ENCODE measurements at places on chromosomes 11 and 22. TPM values are rescaled to one million over a fixed set of nuclear protein-coding genes. Genes with fewer than 3 reads are reported as not detected.

GRCh38 chr11:72524711-72525110 lies 90.4 kb upstream of the CLPB start:
- no peaks in the 10 kb centered on the region for H3K4me1 ChIP-seq
- H3K4me3 ChIP-seq: no peak overlapping the region
- no peaks in the 10 kb centered on the region for H3K27me3 ChIP-seq
- H3K27ac ChIP-seq: no peak overlapping the region

DNA sequence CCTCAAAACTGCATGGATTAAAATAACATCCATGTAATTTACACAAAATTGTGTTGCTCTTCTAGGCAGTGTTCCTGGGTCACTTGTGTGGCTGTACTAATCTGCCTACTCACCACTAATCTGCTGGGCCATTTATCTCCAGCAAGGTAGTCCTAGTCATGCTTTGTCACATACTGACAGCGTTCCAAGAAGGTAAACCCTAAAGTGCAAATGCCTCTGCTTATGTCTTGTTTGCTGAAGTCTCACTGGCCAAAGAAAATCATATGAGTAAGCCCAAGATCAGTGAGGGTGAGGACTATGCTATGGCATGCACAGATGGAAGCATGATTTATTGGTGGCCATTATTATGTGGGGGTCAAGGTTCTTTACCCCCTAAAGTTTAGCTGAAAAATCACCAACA lies 630.2 kb upstream of the LUZP2 start:
- no peak overlapping the region for H3K27ac ChIP-seq
- H3K4me1 ChIP-seq: no peaks in the 10 kb centered on the region
- no peaks in the 10 kb centered on the region for H3K27me3 ChIP-seq
- DNase-seq: no peak
- H3K36me3 ChIP-seq: no peaks in the 10 kb centered on the region
- no peak overlapping the region for H3K4me3 ChIP-seq

- H3K27ac ChIP-seq: no peak overlapping the region
- no peak overlapping the region for H3K4me3 ChIP-seq
- H3K36me3 ChIP-seq: no peaks in the 10 kb centered on the region
- 0 out of 2 replicates have a peak, but pooled peaks cover 3% of the 10 kb centered on the region for H3K4me1 ChIP-seq
- no peaks in the 10 kb centered on the region for H3K27me3 ChIP-seq
These were observed 21.8 kb upstream of the SMIM35 start for GRCh38 chr11:118108513-118108912.

GRCh38 chr11:116257092-116257491 lies 515.7 kb downstream of the BUD13 start:
- no peaks in the 10 kb centered on the region for H3K27me3 ChIP-seq
- H3K4me1 ChIP-seq: no peaks in the 10 kb centered on the region
- no peak overlapping the region for H3K27ac ChIP-seq
- peak; percentile 53 for DNase-seq
- no peak overlapping the region for H3K4me3 ChIP-seq
- H3K36me3 ChIP-seq: no peaks in the 10 kb centered on the region

- H3K36me3 ChIP-seq: no peaks in the 10 kb centered on the region
- no peak for DNase-seq
- no peaks in the 10 kb centered on the region for H3K27me3 ChIP-seq
- H3K4me1 ChIP-seq: no peaks in the 10 kb centered on the region
These were observed 913.8 kb upstream of the CHORDC1 start for GRCh38 chr11:91136631-91137030.

GRCh38 chr11:94727819-94728218 lies 40.3 kb upstream of the AMOTL1 start:
- no peak overlapping the region for H3K27ac ChIP-seq
- DNase-seq: no peak
- peaks cover 3% of the 10 kb centered on the region for H3K27me3 ChIP-seq
- no peaks in the 10 kb centered on the region for H3K36me3 ChIP-seq

DNA sequence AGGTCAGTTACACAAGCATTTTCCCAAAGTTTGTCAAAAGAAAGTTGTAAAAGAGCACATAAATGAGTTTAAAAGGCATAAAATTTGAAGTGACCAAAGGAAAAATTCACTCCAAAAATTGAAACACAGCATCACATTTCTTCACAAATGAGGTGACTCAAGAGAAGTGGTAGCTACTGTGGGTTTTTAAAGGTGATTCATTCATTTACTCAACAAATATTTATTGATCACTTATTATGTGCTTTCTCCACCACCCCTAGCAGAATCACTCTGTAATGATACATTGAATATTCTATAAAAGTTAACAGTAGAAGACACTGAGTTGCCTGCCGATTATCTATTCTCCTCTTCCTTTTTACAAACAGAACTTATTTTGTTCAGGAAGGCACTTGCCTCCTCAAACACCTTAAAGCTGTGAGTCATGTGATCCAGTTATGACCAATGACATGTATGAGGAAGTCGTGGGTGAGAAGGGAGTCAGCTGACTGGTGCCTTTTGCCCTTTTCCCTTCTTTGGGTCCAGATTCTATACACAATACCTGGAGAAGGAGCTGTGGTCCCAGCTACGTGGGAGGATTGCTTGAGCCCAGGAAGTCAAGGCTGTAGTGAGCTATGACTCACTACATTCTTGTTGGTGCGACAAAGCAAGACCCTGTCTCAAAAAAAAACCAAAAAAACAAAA lies 67.7 kb upstream of the CLNS1A start:
- no peak overlapping the region for H3K27ac ChIP-seq
- H3K4me3 ChIP-seq: no peak overlapping the region
- no peak for DNase-seq
- H3K4me1 ChIP-seq: peaks cover 23% of the 10 kb centered on the region

GRCh38 chr22:36965696-36966095 lies 52.3 kb downstream of the CSF2RB start:
- H3K36me3 ChIP-seq: no peaks in the 10 kb centered on the region
- DNase-seq: no peak
- H3K27ac ChIP-seq: no peak overlapping the region
- no peak overlapping the region for H3K4me3 ChIP-seq
- no peaks in the 10 kb centered on the region for H3K4me1 ChIP-seq

DNA sequence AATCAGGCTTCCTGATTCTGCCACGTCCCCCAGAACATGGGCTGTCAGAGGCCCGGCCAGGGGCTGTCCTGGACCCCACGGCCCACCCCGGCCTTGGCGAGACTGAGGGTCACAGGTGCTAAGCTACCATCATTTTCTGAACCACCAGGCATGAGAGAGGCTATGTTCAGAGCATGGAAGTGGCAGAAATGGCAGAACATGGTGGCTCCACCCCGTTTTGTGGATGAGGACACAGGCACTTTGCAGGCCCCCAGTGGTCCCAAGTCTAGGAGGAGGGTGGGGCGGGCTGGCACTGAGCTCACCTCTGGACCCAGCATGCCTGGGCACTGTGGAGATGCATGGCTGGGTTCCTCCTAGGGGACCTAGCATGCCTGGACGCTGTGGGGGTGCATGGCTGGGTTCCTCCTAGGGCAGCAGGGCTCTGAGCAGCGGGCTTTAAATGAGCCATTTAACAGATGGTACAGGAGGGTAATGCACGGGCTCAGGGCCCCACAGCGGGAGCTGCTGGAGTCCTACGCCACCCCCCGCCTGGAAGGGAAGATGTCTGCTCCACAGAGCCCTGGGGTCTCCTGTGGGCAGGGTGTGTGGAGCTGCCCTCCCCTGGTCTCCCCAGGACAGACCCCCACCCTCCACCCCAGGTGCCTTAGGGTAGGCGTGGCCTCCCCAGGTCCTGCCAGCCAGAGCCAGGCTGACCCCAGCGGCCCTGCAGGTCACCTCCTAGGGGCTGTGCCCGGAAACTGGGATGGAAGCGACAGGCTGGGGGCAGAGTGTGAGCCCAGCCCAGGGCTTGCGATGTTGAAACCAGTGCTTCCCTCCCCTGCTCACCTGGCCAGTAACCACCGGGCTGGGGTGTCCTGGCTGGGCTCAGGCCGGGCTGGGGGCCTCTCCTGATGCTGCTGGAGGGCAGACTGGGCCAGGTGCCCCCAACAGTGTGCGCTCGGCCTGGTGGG lies 6.1 kb upstream of the MUC5AC start:
- no peak overlapping the region for H3K27ac ChIP-seq
- H3K36me3 ChIP-seq: no peaks in the 10 kb centered on the region
- no peak overlapping the region for H3K4me3 ChIP-seq
- H3K4me1 ChIP-seq: no peaks in the 10 kb centered on the region
- H3K27me3 ChIP-seq: no peaks in the 10 kb centered on the region

GRCh38 chr11:78453140-78453935 lies 35.7 kb upstream of the GAB2 start:
- peaks cover 17% of the 10 kb centered on the region for H3K4me1 ChIP-seq
- no peak for DNase-seq
- H3K36me3 ChIP-seq: no peaks in the 10 kb centered on the region
- peak overlapping the region; percentile 38 for H3K27ac ChIP-seq
- H3K27me3 ChIP-seq: no peaks in the 10 kb centered on the region
- H3K4me3 ChIP-seq: no peak overlapping the region

DNA sequence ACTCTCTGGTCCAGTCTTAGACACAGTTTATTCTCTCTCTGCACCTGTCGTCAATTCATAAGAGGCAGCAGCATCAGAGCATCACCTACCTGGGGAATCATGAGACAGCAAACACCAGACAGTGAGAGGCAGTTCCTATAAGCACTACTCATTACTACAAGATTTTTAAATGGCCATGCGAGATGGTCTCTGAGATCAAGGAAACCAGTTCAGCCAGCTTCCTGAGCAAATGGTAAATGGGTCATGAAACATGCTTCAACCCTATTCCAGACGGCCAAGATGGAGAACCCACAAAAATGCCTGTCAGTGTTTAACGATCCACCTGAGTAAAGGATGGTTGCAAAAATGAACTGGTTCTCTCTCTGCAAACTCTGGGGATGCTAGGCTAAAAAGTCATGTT lies 52.9 kb downstream of the SYTL2 start:
- no peak for DNase-seq
- no peaks in the 10 kb centered on the region for H3K4me1 ChIP-seq
- H3K36me3 ChIP-seq: no peaks in the 10 kb centered on the region
- no peak overlapping the region for H3K4me3 ChIP-seq

DNA sequence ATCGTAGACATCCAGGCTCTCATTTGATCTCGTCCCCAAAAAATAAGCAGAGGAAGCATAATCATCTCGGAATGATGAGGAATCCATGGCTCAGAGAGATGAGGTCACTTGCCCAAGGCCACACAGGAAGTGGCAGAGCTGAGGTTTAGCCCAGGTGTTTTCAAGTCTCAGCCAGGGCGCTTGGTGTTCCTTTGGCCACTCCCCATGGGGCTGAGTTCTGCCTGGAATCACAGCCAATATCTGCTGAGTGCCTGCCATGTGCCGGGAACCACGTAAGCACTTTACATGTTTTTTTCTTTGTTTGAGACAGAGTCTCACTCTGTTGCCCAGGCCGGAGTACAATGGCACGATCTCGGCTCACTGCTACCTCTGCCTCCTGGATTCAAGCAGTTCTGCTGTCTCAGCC lies 29.5 kb upstream of the MYH9 start:
- H3K27me3 ChIP-seq: no peaks in the 10 kb centered on the region
- H3K27ac ChIP-seq: no peak overlapping the region
- no peak overlapping the region for H3K4me3 ChIP-seq
- peaks cover 13% of the 10 kb centered on the region for H3K4me1 ChIP-seq

GRCh38 chr22:22422629-22423112 lies 85.9 kb downstream of the ZNF280B start:
- peaks cover 16% of the 10 kb centered on the region for H3K4me1 ChIP-seq
- H3K27me3 ChIP-seq: no peaks in the 10 kb centered on the region
- H3K4me3 ChIP-seq: no peak overlapping the region
- no peaks in the 10 kb centered on the region for H3K36me3 ChIP-seq

DNA sequence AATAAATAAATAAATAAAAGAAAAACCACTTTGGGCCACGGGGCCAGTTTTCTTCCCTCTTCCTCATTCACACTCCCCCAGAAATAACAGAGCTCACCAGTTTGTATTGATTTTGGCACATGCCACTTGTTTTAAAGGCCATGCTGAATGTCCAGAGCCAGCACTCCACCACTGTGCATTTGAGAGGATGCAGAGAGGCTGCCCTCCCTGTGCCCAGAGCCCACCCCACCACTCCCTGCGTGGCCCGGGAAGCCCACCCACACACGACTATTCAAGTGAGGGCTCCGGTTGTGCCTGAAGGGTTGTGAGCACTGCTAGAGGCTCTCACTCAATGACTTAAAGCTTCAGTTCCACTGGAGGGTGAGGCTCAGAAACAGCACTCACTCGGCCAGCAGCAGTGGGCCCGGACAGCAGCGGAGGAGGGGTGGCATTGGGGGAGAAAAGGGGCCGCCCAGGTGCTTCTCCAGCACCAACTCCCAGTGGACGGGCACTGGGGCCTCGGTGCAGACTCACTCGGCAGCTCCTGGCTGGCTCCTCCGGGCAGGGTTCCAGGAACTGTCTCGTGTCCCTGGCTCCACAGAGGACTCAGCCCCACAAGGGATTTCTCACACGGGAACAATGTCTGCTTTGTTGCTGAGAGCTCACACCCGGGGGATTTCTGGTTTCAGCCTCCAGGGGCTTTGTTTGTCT lies 112.7 kb downstream of the SHANK2 start:
- no peak overlapping the region for H3K27ac ChIP-seq
- no peak for DNase-seq
- H3K36me3 ChIP-seq: no peaks in the 10 kb centered on the region
- H3K4me3 ChIP-seq: no peak overlapping the region

DNA sequence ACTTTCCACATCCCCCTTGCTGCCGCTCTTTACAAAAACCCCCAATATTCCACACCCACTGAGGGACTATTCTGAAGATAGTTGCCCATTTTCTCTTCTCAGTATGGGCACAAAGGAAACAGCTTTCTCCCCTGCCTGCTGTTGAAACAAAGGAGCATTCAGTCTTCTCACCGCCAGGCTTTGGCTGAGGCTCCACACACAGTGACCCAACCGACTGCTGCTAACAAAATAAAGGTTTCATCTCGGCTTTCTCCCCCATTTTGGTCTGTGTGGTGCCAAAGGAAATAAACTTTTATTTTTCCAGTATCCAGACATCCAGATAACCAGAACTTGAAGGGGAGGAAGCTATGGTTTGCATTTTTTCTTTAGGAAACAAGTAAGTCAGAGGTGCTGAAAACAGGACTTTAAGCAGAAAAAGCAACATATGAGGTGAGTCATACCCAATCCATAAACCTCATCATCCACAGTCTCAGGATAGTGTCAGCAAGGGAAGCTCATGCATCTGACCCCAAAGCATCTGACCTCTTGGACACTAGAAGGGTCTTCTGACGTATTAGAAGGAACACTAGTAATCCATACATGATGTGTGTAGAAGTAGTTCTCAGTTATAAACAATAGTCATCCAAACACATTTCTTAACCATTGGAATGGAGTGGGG lies 6.4 kb downstream of the CLMP start:
- DNase-seq: no peak
- H3K4me3 ChIP-seq: no peak overlapping the region
- no peaks in the 10 kb centered on the region for H3K4me1 ChIP-seq
- H3K27me3 ChIP-seq: no peaks in the 10 kb centered on the region

KRTAP5-1 gene
- total RNA-seq: not detected

OLFML1 gene
- not detected for total RNA-seq

OR4C45 gene
- not detected for total RNA-seq

MYBPC3 gene
- total RNA-seq: 0.67 TPM

BACE1 gene
- total RNA-seq: not detected

Data from Karpas-422 (cell line).